Activated naive CD8-positive, alpha-beta T cell treated with anti-CD3 and anti-CD28 coated beads for 36 hours (primary cell): ENCODE measurements at places on chromosomes 5 and 9. TPM values are rescaled to one million over a fixed set of nuclear protein-coding genes. Genes with fewer than 3 reads are reported as not detected.

GRCh38 chr5:111389390-111390082 lies 122.8 kb downstream of the STARD4 start:
- DNase-seq: no peak

GRCh38 chr5:74304536-74304935 lies 336.0 kb downstream of the ENC1 start:
- DNase-seq: no peak

DNA sequence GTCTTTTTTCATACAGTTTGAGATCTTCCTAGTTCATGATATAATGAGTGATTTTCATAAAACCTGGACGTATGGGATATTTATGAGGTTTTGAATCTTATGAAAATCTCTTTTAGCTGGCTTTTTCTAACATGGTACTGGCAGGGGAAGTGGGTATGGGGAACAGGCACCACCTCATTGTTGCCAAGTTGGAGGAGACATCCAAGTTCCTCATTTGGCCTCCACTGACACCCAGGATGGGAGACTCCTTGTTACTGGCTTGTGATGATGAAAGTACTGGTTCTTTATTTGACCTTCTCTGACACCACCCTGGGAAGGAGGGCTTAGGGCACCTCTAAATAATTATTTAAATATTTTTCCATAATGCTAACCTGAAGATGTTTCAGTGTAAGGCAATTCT lies 4.0 kb upstream of the TNPO1 start:
- DNase-seq: no peak

DNA sequence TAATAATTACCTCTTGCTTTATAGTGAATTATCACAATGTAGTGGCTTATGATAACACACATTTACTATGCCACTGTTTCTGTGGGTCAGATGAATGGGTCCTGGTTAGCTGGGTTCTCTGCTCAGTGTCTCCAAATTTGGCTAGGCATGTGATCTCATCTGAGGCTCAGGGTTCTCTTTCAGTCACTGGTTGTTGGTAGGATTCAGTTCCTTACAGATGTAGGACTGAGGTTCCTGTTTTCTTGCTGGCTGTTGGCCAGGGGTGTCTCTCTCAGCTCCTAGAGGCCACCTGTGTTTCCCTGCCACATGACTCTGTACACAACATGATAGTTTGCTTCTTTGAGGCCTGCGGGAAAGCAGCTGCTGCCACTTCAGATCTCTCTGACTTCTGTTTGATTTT lies 7.1 kb downstream of the NFX1 start:
- DNase-seq: no peak

The NEURL1B gene
- 0.10 TPM for total RNA-seq

- DNase-seq: no peak
Measured at GRCh38 chr9:98022447-98022846, 34.1 kb upstream of the NANS start.

DNA sequence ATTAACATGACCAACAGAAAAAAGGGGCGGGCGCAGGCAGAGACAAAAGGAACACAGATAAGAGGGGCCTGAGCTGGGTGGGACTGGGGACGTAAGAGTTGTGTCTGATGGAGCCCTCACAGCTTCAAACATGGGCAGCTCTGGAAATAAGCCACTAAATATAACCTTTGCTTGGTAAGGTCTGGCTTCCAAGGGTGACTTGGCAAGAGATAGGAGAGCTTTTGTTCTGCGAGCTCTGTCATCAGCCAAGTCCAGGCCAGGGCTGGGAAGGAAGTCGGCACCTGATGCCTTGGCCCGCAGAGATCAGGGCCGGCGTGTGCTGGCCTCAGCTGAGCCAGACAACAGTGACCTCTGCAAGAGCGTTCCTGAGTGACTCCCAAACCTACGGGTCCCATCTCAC lies 11.8 kb downstream of the TRUB2 start:
- no peak for DNase-seq

The OR1N2 gene
- total RNA-seq: not detected

The NDUFA8 gene
- total RNA-seq: 56.4 TPM

- DNase-seq: no peak
Measured at GRCh38 chr5:123344816-123345426, 78.3 kb downstream of the CEP120 start.

GRCh38 chr5:73859696-73860095 lies 233.7 kb downstream of the ARHGEF28 start:
- DNase-seq: no peak

DNA sequence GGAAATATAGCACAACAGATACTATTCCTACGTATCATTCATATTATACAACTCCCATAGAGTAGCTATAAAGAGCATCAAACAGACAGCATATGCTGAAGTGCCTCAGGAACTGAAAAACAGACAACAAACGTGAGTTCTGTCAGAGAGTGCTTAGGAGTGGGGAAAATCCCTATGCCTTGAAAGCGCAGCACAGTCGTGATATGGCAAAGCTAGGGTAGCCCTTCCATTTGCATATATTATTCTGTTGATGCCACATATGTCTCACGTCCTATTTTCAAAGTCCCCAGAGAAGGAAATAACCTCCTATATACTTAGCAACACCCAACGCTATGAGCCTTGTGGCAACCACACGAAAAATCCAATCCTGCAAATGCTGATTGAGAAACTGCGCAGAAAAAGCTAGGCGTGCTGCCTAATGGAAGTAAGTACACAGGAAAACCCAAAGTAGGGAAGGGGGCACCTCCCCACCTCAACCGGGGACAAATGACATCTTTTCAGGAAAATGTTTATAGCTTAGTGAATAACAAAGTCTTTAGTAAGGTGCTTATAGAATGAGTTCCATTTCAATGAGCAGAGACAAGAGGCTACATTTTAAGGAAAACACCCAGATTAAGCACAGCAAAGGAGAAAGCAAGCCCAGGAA lies 105.1 kb downstream of the MED10 start:
- DNase-seq: no peak

The PCDHGA2 gene
- not detected for total RNA-seq

- DNase-seq: no peak
Measured at GRCh38 chr9:78923966-78924659, 627.2 kb downstream of the PSAT1 start.

GRCh38 chr9:10238087-10238486 lies 374.7 kb downstream of the PTPRD start:
- no peak for DNase-seq

GRCh38 chr9:126016579-126017290 lies 269.6 kb downstream of the PBX3 start:
- no peak for DNase-seq

- DNase-seq: no peak
Measured at GRCh38 chr5:64506567-64507263, 900 bp downstream of the RGS7BP start.

GRCh38 chr5:122730456-122730855 lies 44.4 kb upstream of the SNX2 start:
- no peak for DNase-seq

The PCDHB13 gene
- total RNA-seq: not detected

The LOX gene
- not detected for total RNA-seq

The BHMT2 gene
- total RNA-seq: not detected

GRCh38 chr5:179585941-179586401 lies 35.6 kb downstream of the RUFY1 start:
- no peak for DNase-seq

The GKAP1 gene
- 3.1 TPM for total RNA-seq

GRCh38 chr5:6875376-6875775 lies 162.1 kb downstream of the TENT4A start:
- no peak for DNase-seq

The CCDC183 gene
- total RNA-seq: not detected

The OR5C1 gene
- total RNA-seq: not detected

The URM1 gene
- total RNA-seq: 81.7 TPM
